Omental fat pad (tissue), 4 donors: ENCODE measurements at places on chromosomes 3 and 15.

DNA sequence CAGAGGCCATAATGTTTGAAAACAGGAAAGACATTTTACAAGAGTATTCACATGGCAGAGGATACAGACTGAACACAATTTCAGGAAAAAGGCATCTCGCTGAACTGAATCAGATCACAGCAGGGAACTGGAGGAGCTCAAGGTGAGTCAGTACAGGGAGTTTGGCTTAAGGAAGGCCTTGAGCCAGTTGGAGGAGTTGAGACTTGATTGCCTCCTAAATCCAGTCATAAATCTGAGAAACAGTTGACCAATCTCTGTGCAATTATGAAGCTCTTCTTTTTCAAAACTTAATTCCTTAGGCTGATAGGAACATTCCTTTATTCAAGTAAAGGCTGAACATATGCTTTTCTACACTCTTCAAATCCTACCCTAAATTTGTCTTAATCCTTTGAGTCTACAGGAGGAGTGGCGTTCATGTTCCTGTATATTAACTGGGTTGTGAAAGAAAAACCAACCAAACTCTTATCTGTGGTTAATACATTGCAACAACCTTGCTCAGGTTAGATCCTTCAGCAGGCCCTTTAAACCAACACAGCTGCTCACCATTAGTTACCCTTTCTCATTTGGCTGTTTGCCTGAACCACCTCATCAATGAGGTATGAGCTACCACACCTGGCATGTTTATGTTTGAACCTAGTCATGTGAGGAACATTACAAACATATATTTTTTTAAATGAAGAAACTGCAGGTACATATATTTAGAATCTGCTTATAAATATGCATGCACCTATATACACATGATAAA, 404.1 kb upstream of the ATP11B start:
- no peak for DNase-seq

DNA sequence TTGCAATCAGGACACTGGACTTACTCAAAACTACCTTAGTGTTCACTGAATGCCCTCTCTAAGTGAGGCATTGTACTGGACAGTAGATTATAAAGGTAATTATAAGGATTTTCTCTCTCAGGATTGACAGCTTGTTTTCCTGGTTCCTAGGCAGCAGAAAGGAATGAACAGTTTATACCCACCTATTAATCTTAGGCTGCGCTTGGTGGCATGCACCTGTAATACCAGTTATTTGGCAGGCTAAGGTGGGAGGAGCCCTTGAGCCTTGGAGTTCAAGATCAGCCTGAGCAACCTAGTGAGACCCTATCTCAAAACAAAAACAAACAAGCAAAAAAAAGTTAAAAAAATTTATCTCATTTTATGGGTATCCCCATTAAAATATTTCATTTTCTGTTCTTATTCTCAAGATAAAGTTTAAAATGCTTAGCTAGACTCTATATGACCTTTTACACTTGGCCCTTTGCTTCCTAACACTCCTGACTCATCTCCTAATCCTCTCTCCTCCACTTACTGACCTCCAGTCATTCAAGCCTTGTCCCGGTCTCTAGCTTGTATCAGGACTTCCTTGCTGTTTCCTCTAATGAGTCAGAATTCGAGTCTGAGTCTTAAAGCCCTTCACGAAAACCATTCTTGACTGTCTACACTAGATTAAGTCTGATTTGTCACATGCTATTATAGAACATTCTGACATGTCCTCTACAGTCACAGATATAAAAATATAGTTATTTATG, 348.6 kb downstream of the NLGN1 start:
- no peak for DNase-seq

DNA sequence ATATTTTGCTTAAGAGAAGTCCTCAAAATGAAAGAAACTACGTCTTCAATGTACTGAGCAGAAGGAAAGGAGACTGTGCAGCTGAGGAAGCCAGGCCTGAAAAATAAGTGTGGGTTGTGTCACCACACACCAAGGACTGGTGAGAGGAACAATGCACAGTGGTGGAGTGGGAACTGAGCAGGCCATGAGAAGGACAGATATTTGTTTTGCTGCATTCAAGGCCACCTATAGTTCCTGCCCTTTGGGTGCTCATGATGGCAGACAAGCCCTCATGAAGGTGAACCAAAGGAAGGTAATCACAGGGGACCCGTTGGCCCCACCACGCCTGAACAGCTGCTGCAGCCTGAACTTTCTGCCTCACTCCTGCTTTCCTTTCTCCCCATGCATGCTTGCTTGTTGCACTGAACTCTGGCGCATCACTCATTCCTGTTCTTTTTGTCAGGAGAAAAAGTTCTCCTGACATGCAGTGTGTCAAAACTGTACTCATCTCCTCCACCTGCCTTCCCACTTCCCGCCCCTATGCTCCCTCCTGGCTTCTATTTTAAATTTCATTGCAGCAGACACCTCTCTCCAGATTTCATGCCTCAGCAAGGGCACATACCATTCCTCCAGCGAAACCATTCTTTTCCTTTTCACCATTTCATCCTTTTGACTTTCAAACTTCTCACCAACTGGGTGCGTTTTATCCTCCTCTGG, 2.2 kb upstream of the RNF7 start:
- DNase-seq: no peak

- DNase-seq: no peak
Observed at GRCh38 chr3:79886204-79886603, 118.4 kb upstream of the ROBO1 start.

DNA sequence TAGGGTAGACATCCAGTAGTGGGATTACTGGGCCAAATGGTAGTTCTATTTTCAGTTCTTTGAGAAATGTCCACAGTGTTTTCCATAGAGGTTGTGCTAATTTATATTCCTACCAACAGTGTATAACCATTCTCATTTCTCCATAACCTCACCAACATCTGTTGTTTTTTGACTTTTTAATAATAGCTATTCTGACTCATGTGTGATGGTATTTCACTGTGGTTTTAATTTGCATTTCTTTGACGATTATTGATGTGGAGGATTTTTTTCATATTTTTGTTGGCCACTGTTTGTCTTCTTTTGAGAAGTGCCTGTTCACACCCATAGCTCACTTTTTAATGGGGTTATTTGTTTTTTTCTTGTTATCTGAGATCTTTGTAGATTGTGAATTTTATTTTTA, 125.2 kb downstream of the CFAP20DC start:
- no peak for DNase-seq
